ENCODE measurements at places on chromosomes 4 and X.

DNA sequence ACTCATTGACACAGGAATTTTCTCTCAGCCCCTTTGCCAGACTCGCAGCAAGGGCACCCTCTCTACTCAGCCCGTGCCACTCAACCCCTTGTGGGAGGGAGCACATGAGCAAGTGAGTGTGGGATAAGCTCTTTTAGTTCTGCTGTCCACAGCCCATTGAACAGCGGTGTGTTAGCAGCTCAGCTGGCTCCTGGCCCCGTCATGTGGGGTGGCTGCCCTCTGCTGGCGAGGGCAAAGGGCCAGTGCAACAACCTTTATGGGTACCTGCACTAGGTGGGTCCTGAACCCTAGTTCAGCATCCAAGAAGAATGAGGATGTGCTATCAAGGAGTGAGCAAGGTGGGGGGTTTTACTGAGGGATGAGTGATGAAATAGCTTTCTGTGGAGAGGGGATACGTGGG, 85.0 kb upstream of the ZNF81 start:
- no peak for DNase-seq

DNA sequence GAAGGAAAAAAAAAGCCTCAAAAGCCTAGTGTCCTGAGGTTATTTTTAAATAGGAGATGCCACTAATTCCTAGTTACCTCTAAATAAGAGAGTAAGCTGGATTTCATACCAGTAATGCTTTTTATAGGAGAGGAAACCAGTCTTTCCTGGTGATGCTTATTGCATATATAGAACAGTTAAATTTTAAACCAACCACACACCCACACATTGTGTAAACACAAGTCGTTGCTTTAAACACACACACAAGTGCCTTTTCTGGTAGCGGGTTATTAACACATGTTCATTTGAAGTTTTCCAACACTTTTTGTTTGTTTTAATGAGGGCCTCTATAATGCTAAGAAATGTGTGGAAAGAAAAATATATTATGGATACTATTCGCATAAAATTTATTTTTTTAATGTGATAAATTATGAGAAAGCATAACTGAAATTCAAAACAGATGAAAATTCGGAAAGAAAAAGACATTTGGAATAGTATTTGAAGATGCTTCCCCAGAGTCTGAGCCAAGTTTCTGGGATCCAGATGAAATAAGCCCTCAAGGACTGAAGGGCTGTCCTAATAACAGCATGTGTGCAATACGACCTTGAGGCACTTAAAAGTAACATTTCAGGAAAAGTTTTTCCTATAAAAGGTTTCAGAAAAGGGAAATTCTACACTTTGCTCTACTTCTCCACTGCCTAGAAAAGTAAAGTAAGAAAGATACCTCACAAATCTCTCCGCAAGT, 2.0 kb downstream of the ANTXR2 start:
- no peak for DNase-seq

GRCh38 chrX:51853251-51853650, 40.2 kb upstream of the MAGED1 start:
- DNase-seq = no peak

DNA sequence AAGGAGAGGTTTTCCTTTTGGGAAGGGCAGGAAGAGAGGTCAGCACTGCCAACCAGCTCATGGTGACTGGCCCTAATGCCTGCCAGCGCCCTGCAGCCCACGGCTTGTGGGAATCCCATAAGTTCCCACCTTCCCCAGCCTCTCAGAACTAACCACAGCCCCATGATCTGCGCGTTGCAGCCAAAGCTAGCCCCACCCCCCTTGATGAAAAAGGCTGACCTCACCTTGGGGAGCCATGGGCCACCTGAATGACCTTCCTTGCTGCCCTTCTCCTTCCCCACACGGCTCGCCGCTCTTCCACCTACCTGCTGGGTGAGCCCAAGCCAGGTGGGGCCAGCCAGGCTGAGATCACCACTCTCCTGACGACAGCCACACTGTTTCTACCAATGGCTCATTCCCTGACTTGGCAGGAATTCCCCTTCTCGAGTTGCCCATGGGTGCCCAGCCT, 3.9 kb upstream of the ELF4 start:
- no peak for DNase-seq

- no peak for DNase-seq
Measured at GRCh38 chr4:113112338-113112978, 63.0 kb downstream of the ANK2 start.

- DNase-seq = no peak
Measured at GRCh38 chr4:115841871-115842270, 728.5 kb upstream of the NDST4 start.

DNA sequence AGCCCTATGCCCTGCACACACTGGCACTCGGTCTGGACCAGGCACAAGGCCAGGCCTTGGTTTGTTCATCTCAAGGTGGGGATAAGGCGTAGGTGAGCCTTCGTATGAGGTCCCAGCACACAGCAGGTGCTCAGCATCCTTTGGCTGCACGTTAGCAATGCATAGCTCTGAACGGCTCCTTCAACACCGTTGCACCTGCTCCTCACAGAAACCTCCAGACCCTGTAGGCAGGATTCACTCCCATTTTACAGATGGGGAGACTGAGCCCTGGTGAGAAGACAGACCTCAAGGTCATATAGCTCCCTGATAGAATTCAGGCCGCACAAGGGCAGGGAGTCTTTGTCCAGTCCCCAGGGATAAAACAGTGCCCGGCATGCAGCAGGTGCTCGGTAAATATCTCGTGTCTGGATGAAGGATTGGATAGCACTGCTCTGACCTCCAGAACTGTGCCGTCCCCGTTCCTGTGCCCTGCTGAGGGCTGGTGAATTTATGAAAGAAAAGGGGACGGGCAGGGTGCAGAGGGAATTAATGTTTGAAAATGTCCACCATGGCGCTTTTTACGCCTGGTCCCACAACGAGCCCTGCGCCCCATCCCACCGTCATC, 2.4 kb downstream of the PPP2R2C start:
- no peak for DNase-seq

DNA sequence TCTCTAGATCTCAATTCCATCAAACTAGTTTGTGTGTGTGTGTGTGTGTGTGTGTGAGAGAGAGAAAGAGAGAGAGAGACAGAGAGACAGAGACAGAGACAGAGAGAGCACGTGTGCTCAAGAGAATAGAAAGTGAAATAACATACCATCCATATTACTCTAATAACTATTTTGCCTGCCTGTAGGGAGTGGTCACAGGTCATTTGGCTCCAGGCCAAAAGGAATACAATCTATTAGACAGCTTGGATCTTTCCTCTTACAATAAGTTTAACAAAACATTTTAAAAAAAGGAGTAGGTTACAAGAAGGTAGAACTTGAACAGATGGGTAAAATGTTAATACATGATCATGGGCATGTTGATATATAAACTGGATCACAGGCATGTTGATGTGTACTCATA, 76.2 kb downstream of the COL4A6 start:
- no peak for DNase-seq

GRCh38 chr4:26299254-26299882, 21.4 kb upstream of the RBPJ start:
- DNase-seq = no peak

DNA sequence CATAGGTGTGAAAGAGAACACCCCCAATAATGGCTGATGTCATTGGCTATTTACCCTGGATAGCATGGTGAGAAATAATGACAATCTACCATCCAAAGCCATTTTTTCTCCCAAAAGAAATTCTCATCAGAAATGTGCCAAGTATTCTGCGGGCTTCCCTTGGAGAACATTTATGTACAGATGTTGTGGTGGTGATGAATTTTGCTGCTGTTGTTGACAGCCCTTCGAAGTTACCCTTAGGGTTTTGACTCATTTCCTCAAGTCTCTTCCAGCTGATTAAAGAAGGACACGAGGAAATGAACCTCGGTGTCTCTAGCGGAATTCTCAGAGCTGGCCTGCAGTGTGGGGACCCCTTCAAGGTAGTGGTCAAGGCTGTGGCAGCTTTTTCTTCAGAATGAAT, 3.4 kb downstream of the KIT start:
- no peak for DNase-seq

DNA sequence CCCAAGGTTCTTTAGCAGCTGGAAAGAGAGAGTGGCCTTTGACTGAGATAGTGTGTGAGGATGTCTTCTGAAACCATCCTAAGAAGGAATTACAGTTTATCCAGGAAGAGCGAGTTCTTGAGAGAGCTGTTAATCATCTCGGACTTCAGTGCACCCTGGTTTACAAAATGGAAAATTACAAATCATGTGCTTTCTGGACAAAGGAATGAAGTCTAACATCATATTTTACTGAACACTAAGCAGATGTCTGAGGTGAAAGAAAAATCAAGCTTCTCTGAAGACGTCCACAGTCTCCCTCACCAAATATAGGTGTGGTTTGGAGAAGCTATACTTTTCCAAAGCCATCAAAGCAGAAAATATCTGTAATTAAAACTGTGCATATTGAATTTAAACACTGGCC, 30.8 kb upstream of the CYP2U1 start:
- no peak for DNase-seq

GRCh38 chr4:8330821-8331574, 61.4 kb downstream of the HTRA3 start:
- DNase-seq = no peak

DNA sequence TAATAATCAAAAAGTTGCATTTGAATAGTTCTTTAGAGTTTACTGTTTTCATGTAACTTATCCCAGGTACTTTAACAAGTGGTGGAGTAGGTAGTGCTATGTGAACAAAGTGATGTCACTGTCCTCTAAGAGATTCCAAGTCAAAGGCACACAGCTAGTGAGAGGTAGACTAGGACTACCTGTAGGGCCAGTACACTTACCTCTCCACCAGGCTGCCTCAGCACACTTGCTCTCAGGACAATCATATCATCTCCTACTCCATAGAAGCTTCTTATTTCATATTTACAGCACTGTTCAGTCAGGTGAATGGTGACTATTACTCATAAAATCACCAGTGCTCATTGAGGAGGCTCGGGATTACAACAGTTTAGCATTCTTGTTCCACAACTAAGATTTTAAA, 173.0 kb upstream of the EMCN start:
- DNase-seq = no peak

DNA sequence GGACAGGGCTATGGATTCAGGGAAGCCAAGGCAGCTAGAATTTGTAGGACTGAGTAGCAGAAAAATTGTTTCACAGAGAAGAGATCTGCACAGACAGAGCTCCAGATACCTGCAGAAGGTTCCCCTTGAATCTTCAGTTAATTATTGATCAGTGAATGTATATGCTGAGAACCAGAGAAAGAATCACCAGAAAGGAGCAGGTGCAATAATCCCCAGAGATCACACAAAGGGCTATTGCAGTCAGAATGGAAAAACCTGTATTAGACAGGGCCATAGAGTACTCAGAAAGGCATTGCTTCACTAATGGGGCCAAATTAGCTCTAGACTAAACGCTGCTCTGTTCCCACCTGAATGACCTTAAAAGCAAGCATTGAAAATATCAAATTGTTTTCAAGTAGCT, 35.5 kb upstream of the SMAD1 start:
- DNase-seq = no peak

DNA sequence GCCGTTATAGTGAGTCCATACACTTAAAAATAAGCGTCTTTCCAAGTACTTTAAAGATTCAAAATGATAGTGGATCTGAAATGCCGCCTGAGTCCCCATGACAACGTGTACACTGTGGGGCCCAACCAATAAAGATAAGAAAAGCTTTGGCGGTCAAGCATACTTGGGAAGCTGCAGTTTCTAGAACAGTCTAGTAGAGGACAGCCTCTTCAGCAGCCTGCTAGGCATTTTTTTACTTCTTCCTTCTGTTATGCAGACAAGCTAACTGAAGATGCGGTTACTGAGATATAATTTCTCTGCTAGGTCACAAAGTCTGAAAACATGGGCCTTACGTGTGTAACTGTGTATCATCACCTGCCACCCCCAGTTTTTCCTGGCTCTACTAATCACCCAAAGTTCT, 402 bp upstream of the UPRT start:
- no peak for DNase-seq

- no peak for DNase-seq
Measured at GRCh38 chr4:41207291-41207831, 7.0 kb downstream of the APBB2 start.

DNA sequence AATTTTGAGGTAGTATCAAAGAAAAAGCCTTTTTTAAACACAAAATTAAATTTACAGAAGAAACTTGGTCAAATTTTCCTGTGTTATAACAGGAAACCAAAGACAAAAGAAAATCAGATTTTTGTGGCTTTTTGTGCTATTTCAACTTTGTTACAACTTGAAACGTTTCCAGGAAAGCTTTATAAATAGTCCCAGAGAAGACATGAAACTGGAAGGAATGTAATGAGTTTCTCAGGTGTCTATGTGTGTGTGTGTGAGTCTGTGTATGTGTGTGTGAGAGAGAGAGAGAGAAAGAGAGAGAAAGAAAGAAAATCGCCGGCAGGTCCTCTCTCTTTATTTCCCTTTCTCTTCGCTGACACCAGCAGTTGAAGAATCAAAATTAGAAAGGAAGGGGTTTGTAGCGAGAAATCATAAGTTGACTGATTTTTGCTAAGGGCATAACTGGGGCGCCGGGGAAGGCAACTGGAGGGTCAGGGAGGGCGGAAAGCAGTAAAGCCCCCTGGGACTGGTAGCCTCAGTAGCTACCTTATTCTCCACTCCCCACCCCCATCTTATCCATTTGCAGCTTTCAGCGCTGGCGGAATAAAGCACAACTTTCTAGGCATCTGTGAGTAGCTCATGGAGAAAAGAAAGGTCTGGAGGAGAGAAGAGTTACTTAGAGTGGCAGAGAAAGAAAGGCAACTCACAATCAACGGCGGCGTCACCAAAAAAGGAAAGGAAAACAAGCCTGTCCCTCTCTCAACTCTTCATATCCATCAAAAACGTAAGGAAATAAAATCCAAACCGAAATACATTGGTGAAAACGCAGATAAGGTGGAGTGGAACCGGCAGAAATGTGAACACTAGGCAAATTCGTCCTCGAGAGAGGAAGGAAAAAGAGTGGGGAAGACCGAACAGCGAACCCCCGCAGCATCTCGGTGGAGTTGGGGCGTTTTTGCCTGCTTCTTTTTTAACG, 1.3 kb downstream of the TMEM47 start:
- DNase-seq = no peak

DNA sequence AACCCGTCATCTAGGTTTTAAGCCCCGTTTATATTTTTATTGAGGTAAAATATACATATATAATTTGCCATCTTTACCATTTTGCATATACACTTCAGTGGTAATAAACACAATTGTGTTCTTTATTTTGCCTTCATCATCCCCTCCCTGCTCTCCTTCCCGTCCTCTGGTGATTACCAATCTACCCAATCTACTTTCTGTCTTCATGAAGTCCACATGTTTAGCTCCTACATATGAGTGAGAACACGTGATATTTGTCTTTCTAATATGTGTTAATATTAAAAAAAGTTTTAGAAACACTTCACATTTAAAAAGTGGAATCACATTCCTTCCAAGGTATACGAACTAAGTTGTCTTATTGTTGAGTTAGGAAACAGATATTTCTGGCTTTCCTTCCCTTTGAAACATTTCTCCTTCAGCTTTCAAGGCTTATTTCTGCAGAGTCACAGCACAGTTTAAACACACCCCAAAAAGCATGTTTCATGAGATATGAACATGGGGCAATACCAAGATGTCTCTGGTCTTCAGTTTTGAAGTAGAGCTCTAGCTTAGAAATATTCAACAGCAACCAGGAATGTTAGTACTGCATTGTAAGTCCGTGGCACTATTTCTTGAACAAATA, 35.9 kb downstream of the GYPA start:
- no peak for DNase-seq

Data from AG04449 (cell line).